BJ (cell line): ENCODE measurements at places on chromosomes 5 and 9. TPM values are rescaled to one million over a fixed set of nuclear protein-coding genes. Genes with fewer than 3 reads are reported as not detected.

The CMYA5 gene
- polyA plus RNA-seq, result 1.4 and 1.5 TPM in 2 replicates

The KCNV2 gene
- polyA plus RNA-seq, result not detected in 2 replicates

The NIPBL gene
- 25.6 and 30.1 TPM in 2 replicates for polyA plus RNA-seq

The DBH gene
- not detected in 2 replicates for polyA plus RNA-seq

The WNT8A gene
- polyA plus RNA-seq, result not detected in 2 replicates

GRCh38 chr9:85216601-85217000 lies 525.2 kb downstream of the AGTPBP1 start:
- no peak for DNase-seq

DNA sequence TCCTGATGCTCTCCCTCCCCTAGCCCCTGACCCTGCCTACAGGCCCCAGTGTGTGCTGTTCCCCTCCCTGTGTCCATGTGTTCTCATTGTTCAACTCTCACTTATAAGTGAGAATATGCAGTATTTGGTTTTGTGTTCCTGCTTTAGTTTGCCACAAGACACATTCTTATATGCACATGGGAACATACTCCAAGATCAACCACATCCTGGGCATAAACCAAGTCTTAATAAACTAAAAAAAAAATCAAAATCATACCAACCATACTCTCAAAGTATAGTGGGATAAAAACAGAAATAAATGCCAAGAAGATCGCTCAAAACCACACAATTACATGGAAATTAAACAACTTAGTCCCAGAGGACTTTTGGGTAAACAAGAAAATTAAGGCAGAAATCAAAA lies 11.2 kb upstream of the ZCCHC9 start:
- DNase-seq, result no peak

GRCh38 chr5:3365501-3366215 lies 230.0 kb upstream of the IRX1 start:
- no peak for DNase-seq

- DNase-seq, result no peak
These were observed 113.8 kb downstream of the ALDH1A1 start for GRCh38 chr9:72839085-72839484.

GRCh38 chr5:172150514-172151425 lies 37.3 kb downstream of the STK10 start:
- no peak for DNase-seq

DNA sequence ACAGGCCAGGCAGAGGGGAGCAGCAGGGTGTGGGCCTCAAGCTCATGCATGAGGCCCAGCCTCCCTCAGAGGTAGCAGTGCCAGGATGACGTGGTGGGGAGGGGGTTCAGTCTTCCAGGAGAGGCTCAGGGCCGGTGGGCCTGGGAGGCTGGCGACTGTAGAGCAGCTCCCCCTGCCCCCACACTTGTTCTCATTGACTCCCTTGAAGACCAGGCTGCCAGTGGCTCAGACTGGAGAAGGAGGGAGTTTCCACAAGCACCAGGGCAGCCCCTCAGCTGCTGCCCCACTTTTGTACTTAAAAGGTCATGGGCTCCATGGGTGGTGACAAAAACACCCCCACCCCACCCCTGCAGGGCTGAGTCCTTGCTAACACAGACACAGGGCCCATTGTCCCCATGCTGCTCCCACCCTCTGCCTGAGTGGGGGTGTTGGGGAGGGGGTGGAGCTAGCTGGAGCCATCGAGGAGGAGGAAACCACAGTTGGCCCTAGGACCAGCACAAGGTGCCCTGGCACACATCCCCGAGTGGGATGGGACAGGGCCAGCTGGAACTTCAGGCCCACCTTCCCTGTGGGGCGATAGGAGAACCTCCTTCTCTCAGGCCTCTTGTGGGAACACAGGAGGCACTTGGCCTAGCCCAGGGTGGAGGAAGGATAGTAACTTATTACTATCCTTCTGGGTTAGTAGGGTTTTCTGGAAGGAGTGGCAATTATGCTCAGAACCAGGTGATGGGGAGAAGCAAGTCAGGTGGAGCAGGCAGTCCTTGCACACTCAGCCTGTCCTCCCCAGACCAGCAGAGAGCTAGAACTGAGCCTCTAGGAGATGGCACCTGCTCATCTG lies 10.7 kb downstream of the PDLIM4 start:
- no peak for DNase-seq

- no peak for DNase-seq
These were observed 882.7 kb downstream of the TLE1 start for GRCh38 chr9:80806671-80807070.

- DNase-seq, result no peak
These were observed 10.9 kb downstream of the SEC24A start for GRCh38 chr5:134659456-134659855.

DNA sequence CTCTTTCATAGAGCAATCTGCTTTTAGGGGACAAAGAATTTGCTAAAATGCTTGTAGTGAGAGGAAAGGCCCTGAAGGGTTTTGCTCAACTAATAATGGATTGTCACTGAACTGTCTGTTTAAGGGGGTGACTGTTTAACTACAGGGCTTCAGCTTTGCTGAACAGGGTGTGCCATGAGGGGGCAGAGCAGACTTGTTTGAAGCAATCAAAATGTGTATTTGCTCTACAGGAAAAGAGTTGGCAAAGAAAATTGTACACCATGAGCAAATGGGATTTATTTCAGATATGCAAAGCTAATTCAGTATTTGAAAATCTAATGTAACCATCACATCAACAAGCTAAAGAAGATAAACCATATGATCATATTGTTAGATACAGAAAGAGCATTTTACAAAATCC lies 154.3 kb downstream of the GABRG2 start:
- DNase-seq, result no peak

- no peak for DNase-seq
These were observed 311.5 kb upstream of the DAP start for GRCh38 chr5:11072568-11072967.

GRCh38 chr5:32839106-32839505 lies 128.0 kb downstream of the NPR3 start:
- no peak for DNase-seq

- DNase-seq, result no peak
These were observed 71.3 kb downstream of the TMC1 start for GRCh38 chr9:72592502-72593403.

DNA sequence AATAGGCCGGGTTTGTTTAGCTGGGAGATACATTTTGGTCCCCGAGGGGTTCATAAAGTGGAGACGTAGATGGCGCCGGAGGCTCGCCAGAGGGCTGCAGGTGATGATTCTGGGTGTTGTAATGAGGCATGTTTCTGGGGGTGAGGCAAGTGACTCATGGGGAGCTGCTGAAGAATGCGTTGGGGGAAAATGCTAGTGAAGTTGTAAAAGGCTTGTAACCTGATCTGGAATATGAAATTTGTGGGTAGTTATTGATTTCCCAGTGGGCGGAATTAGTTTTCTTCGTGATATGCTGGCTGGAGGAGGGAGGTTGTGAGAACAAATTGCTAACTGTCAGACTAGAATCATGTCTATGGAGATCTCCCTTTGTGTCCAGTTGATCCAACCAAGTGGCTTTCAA lies 158.3 kb downstream of the DOCK2 start:
- no peak for DNase-seq

- DNase-seq, result no peak
These were observed 291.5 kb upstream of the TRPC7 start for GRCh38 chr5:136656811-136657210.

- DNase-seq, result peak; percentile 82
These were observed 23.8 kb downstream of the PHAX start for GRCh38 chr5:126624534-126624933.

- DNase-seq, result peak; percentile 34
These were observed 30.4 kb downstream of the HMGCR start for GRCh38 chr5:75367401-75367800.

- DNase-seq, result no peak
These were observed 310.4 kb downstream of the SLF1 start for GRCh38 chr5:94928891-94929290.

DNA sequence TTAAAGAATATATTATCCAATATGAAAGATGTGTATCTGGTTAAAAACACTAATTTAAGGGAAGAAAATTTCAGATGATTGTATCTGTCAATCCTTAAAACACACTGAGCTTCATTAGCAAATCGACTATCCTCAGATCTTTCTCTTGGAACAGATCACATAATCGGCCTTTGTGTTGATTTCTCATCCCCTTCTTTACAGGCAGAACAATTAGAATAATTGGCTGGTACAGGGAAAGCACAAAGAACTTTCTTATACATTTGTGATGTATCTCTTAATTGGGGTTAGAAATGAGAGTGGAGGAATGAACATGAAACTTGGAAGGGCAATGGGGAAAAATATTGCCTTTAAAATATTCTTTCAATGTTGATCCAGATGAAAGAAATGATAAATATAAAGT lies 662.1 kb downstream of the TLE4 start:
- DNase-seq, result no peak

GRCh38 chr9:74303945-74304344 lies 193.2 kb upstream of the RORB start:
- DNase-seq, result no peak
